Aorta (tissue), 5 donors: ENCODE measurements at places on chromosomes 4 and X. TPM values are rescaled to one million over a fixed set of nuclear protein-coding genes. Genes with fewer than 3 reads are reported as not detected.

The LNX1 gene
- 4.6 TPM for total RNA-seq

The PAK3 gene
- total RNA-seq, result 24.5 TPM

The IL1RAPL2 gene
- not detected for total RNA-seq

The CAPN6 gene
- 5.7 TPM for total RNA-seq

The CXCL6 gene
- total RNA-seq, result not detected

The DUSP21 gene
- not detected for total RNA-seq

The IL9R gene
- 0.30 TPM for total RNA-seq

DNA sequence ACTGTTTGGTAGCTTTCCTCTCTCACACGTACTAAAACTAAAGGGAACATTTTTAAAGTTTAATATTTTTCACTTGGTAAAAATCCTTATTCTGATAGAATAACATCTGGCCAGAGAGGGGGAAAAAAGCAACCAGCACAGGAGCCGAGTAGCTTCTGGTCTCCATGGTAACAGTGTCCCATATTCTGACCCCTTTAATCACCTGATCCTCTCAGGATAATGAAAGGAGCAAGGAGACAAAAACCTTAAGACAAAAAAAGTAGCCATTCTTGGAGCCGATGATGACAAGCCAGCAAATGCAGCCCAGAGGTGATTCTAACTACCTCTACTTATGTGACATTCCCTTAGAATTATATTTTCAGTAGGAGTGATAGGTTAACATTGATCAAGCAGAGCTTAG lies 126.6 kb downstream of the SLC39A8 start:
- DNase-seq, result no peak

GRCh38 chr4:7298619-7299009 lies 106.3 kb downstream of the SORCS2 start:
- peak; percentile 62 for DNase-seq

DNA sequence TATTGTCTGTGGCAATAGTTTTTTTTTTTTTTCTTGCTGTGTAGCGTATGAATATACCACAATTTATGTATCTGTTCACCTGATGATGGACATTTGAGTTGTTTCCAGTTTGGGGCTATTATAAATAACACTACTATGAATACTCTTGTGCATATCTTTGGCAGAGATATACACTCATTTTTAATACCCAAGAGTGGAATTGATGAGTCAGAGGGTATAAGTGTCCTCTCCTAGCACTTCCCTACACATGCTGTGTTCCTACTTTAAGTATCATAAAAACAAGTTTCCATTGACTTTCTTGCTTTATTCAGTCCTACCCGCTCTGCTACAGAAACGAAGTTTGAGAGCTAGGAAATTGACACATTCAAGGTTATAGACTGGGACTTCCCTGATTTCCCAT lies 39.8 kb downstream of the XIAP start:
- no peak for DNase-seq

GRCh38 chr4:124307143-124307542 lies 405.4 kb downstream of the ANKRD50 start:
- no peak for DNase-seq

DNA sequence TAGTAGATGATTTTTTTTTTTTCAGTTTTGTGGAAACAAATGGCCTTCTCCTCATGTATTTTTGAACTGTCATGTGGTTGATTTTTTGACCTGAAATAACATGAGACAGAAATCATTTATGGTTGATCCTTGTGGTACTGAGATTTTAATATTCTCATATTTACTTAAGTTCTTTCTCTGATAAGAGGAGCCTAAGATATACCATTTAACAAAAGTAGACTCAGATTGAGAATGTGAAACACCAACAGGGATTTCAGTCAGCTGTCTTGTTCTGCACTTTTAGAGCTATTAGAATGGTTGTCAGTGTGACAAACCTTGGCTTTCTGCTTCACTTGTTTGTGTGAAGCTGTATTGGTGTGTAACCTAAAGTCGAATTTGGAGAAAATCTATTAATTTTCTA lies 575.7 kb downstream of the SPOCK3 start:
- no peak for DNase-seq
